Colonic mucosa (tissue), 4 donors: ENCODE measurements at places on chromosomes 7 and 10. TPM values are rescaled to one million over a fixed set of nuclear protein-coding genes. Genes with fewer than 3 reads are reported as not detected.

FXYD4 gene
- 0.98 TPM for total RNA-seq

MUC3A gene
- 149 TPM for total RNA-seq

DNA sequence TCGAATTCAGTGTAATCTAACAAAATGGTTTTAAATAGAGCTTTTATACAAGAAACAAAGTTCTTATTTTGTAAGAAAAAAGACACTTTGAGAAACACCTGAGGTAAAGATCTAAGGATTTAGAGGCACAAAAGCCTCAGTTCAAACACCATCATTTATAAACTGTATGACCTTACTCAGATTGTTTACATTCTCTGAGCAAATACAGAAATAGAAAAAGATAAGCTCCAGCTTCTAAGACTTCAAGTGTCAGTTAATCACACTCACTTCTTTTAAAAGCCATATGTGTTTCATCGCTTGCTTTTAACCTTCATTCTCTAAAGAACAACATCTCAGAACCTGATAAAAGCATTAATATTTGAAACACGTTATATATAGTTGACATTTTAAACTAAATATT is 27.9 kb downstream of the CADPS2 start:
- no peak for DNase-seq
- H3K36me3 ChIP-seq = no peaks in the 10 kb centered on the region
- H3K27ac ChIP-seq = no peak overlapping the region
- no peak overlapping the region for H3K4me3 ChIP-seq
- H3K27me3 ChIP-seq = no peaks in the 10 kb centered on the region

DNA sequence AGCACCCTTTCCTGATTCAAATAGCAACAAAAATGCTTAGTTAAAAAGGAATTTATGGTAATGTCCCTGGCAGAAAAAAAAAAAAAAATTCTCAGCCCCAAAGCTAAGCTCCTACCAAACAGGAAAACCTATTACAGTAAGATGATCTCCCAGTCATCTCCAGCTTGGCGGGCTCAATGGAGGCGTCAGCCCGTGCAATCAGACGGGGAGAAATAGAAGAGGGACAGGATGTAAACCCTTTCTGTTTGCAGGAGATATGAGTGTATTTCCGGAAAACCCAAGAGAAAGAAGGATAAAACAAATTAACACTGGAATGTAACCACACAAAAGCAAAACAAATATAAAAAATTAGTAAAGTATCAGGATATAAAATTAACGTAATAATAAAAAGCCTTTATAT is 242.8 kb downstream of the TCERG1L start:
- no peak overlapping the region for H3K4me3 ChIP-seq
- no peaks in the 10 kb centered on the region for H3K36me3 ChIP-seq
- no peak for DNase-seq

GRCh38 chr10:58431903-58432302 is 46.7 kb downstream of the TFAM start:
- no peak overlapping the region for H3K4me3 ChIP-seq
- DNase-seq = no peak
- no peaks in the 10 kb centered on the region for H3K4me1 ChIP-seq
- H3K27ac ChIP-seq = no peak overlapping the region
- H3K27me3 ChIP-seq = no peaks in the 10 kb centered on the region
- H3K36me3 ChIP-seq = no peaks in the 10 kb centered on the region

- DNase-seq = no peak
- peaks cover 49% of the 10 kb centered on the region for H3K27me3 ChIP-seq
- no peak overlapping the region for H3K27ac ChIP-seq
- H3K4me3 ChIP-seq = no peak overlapping the region
- no peaks in the 10 kb centered on the region for H3K36me3 ChIP-seq
- peaks cover 20% of the 10 kb centered on the region for H3K4me1 ChIP-seq
Observed at GRCh38 chr10:22333167-22333974, 11.9 kb upstream of the SPAG6 start.

DNA sequence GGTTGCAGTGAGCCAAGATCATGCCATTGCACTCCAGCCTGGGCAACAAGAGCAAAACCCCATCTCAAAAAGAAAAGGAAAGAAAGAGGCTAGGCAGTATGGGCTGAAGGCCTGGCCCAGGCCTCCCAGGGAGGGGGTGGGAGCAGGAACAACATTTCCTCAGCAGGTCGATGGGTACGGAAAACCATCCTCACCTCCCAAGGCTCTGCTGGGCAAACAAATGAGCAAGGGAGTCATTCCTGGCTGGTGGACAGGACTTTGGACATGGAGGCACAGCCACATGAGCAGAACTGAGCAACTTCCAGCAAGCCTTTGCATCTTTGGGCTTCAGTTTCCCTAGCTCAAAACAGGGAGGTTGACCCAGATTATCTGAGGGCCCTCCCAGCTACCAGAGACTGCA is 13.0 kb downstream of the OGDHL start:
- no peak for DNase-seq
- no peak overlapping the region for H3K4me3 ChIP-seq

ADRA2A gene
- total RNA-seq = 14.3 TPM

- no peaks in the 10 kb centered on the region for H3K36me3 ChIP-seq
- no peak overlapping the region for H3K27ac ChIP-seq
- H3K4me1 ChIP-seq = no peaks in the 10 kb centered on the region
- no peak overlapping the region for H3K4me3 ChIP-seq
Observed at GRCh38 chr7:124276005-124276622, 243.2 kb upstream of the TMEM229A start.

GRCh38 chr10:128087884-128088709 is 38.1 kb downstream of the MKI67 start:
- DNase-seq = no peak
- H3K4me3 ChIP-seq = no peak overlapping the region
- no peaks in the 10 kb centered on the region for H3K36me3 ChIP-seq

IL6 gene
- not detected for total RNA-seq

DNA sequence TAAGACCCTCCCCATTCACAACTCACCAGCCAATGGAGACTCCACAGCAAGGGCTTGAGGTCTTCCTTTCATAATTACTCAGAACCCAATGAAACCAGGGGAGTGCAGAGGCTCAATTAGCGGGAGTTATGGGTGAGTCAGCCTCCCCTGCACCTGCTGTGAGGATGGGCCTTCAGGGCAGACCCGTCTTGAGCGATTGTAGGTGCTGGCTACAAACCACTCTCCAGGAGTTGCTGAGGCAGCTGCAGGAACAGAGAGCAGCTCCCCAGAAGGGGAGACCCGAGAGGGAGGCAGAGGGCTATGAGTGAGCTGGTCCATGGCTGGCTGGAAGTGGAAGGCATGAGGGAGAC is 58.5 kb upstream of the SORCS3 start:
- H3K27me3 ChIP-seq = peaks cover 6% of the 10 kb centered on the region
- no peak overlapping the region for H3K27ac ChIP-seq
- no peak for DNase-seq

IGF2BP3 gene
- 1.2 TPM for total RNA-seq

CHN2 gene
- total RNA-seq = 19.8 TPM

DNA sequence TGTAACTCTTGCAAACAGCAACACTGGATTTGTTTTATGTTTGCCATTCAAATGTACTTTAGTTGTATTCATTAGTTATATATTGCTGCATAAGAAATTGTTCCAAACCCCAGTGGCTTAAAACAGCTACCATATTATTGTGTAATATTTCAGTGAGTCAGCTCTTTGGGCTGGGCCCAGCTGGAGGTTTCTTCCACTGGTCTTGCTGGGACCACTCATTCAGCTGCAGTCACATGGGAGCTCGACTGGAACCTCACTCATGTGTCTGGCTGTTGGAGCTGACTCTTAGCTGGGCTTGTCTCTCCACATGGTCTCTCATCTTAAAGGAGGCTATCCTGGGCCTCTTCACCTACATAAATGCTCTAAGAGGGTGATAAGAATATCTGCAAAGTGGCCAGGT is 23.2 kb upstream of the PIP4K2A start:
- no peaks in the 10 kb centered on the region for H3K4me1 ChIP-seq
- H3K36me3 ChIP-seq = no peaks in the 10 kb centered on the region
- DNase-seq = no peak
- no peak overlapping the region for H3K27ac ChIP-seq
- H3K27me3 ChIP-seq = no peaks in the 10 kb centered on the region
- no peak overlapping the region for H3K4me3 ChIP-seq

- no peak overlapping the region for H3K27ac ChIP-seq
- no peaks in the 10 kb centered on the region for H3K36me3 ChIP-seq
- no peak for DNase-seq
- H3K4me3 ChIP-seq = no peak overlapping the region
Observed at GRCh38 chr10:50394832-50395231, 143.5 kb upstream of the ASAH2 start.

GRCh38 chr7:1085910-1086421 is 1.9 kb upstream of the GPER1 start:
- H3K27me3 ChIP-seq = no peaks in the 10 kb centered on the region
- H3K27ac ChIP-seq = no peak overlapping the region
- DNase-seq = no peak
- H3K4me3 ChIP-seq = no peak overlapping the region
- no peaks in the 10 kb centered on the region for H3K36me3 ChIP-seq
- no peaks in the 10 kb centered on the region for H3K4me1 ChIP-seq

ZNF117 gene
- total RNA-seq = 4.7 TPM

CAMK2G gene
- 40.0 TPM for total RNA-seq

EN2 gene
- not detected for total RNA-seq

GRCh38 chr7:151244196-151244840 is 4.2 kb downstream of the SMARCD3 start:
- no peaks in the 10 kb centered on the region for H3K36me3 ChIP-seq
- H3K27ac ChIP-seq = no peak overlapping the region
- peaks cover 8% of the 10 kb centered on the region for H3K4me1 ChIP-seq
- DNase-seq = peak; percentile 57
- H3K4me3 ChIP-seq = no peak overlapping the region
- H3K27me3 ChIP-seq = peaks cover 32% of the 10 kb centered on the region
